Glomerular endothelial cell (primary cell): ENCODE measurements at places on chromosomes 3 and 15. TPM values are rescaled to one million over a fixed set of nuclear protein-coding genes. Genes with fewer than 3 reads are reported as not detected.

PLSCR2 gene
- not detected in 2 replicates for total RNA-seq

- peak; percentile 98 for DNase-seq
These were observed 6.5 kb upstream of the TM4SF18 start for GRCh38 chr3:149339931-149340309.

CYP11A1 gene
- not detected in 2 replicates for total RNA-seq

EHD4 gene
- 170 and 236 TPM in 2 replicates for total RNA-seq

DNA sequence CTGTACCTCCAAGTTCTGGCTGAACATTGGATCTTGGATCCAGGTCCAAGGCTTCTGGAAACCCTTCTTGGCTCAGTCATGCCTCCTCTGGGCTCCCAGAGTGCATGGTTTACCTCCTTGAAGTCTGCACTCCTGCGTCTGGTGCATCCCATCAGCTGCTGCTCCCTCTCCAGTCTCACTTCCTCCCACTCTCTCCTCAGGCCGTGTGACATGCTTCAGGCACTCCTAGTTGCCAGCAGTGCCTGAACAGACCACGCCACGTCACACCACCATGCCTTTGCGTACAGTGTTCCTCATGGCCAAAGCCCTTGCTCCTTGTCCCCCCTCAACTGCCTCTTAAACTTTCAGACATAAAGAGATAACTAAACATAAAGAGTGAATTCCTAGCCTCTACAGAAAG lies 5.7 kb downstream of the GPR27 start:
- no peak for DNase-seq

CD200R1L gene
- not detected in 2 replicates for total RNA-seq

MYZAP gene
- total RNA-seq: 3.1 and 23.0 TPM in 2 replicates

KCNMB2 gene
- total RNA-seq: 0.23 and 0.39 TPM in 2 replicates

- no peak for DNase-seq
These were observed 18.8 kb upstream of the CHD2 start for GRCh38 chr15:92881211-92881754.

- DNase-seq: no peak
These were observed 82.9 kb downstream of the NR1D2 start for GRCh38 chr3:24027946-24028345.

KLHL40 gene
- not detected in 2 replicates for total RNA-seq

- DNase-seq: no peak
These were observed 6.1 kb downstream of the RHCG start for GRCh38 chr15:89490081-89490813.

TGM4 gene
- total RNA-seq: not detected in 2 replicates

GOLGA8Q gene
- not detected in 2 replicates for total RNA-seq

OR5K4 gene
- not detected in 2 replicates for total RNA-seq

ZNF660 gene
- 0.63 and 0.88 TPM in 2 replicates for total RNA-seq

DNA sequence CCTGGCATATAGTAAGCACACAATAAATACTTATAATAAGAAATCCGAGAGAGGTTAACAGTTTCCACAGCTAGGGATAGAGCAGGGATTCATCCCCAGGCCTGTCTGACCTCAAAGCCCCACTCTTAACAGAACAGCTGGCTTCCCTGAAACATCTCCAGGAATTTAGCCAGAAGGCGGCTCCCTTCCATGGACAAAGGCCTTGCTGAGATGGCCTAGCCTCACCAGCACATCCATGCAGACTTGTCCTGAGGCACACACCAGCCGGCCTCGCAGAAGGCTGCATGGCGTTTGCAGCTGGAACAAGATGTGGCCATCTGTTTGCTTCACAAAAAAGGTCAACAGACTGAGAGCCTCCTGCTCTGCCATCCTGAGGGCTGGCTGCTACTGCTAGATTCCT lies 245.4 kb downstream of the SLCO3A1 start:
- DNase-seq: no peak

FBXO40 gene
- not detected in 2 replicates for total RNA-seq

DNA sequence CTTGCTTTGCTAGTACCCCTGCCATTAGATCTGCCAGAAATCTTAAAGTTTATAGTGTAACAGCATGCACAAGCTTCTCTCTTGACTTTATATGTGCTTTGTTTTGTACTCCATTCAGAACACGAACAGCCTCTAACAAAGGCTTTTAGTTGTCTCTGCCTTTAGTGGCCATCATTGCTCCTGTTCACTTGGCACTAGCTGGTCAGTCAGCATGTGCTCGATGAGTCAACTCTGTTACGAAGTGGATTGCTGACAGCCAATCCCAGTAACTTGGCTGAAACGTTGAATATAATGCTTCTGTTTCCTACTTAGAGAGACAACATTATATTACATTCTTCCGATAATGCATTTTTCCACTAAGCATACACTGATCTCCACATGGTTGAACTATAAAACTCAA lies 349.2 kb downstream of the NAALADL2 start:
- no peak for DNase-seq

CDC25A gene
- total RNA-seq: 2.7 and 9.7 TPM in 2 replicates

GRCh38 chr3:181948286-181948685 lies 236.6 kb downstream of the SOX2 start:
- no peak for DNase-seq

DNA sequence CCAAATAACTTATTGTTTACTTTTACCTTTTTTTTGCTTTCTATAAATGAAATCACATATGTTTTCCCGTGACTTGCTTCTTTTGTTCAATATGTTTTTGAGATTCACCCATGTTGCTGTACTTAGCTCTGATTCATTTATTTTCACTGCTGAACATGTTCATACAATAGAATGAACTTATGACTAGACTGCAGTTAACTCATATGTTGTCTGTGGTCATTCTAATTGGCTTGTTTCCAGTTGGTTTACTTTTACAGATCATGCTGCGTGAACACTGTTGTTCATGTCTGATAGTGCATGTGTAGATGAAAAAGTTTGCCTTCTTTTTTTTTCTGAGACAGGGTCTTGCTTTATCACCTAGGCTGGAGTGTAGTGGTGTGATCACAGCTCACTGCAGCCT lies 31.6 kb upstream of the SV2B start:
- DNase-seq: no peak

ESYT3 gene
- total RNA-seq: not detected in 2 replicates

TRIM69 gene
- total RNA-seq: 8.1 and 12.0 TPM in 2 replicates
